Spleen (tissue), 13 donors: ENCODE measurements at places on chromosomes 16 and 17. TPM values are rescaled to one million over a fixed set of nuclear protein-coding genes. Genes with fewer than 3 reads are reported as not detected.
A peak's percentile ranks its signal among the peaks of the same experiment; 100 is the strongest.

GRCh38 chr17:63445571-63445953 lies 544 bp downstream of the CYB561 start:
- DNase-seq = no peak
- H3K36me3 ChIP-seq = no peaks in the 10 kb centered on the region

GRCh38 chr16:62298600-62298999 lies 262.4 kb upstream of the CDH8 start:
- H3K4me3 ChIP-seq = no peak overlapping the region
- no peaks in the 10 kb centered on the region for H3K36me3 ChIP-seq
- DNase-seq = no peak
- H3K27ac ChIP-seq = no peak overlapping the region
- H3K4me1 ChIP-seq = no peaks in the 10 kb centered on the region

GRCh38 chr17:44067545-44067940 lies 1.1 kb upstream of the LSM12 start:
- H3K36me3 ChIP-seq = peaks cover 9% of the 10 kb centered on the region
- H3K4me1 ChIP-seq = peaks cover 89% of the 10 kb centered on the region
- no peak overlapping the region for H3K4me3 ChIP-seq

DNA sequence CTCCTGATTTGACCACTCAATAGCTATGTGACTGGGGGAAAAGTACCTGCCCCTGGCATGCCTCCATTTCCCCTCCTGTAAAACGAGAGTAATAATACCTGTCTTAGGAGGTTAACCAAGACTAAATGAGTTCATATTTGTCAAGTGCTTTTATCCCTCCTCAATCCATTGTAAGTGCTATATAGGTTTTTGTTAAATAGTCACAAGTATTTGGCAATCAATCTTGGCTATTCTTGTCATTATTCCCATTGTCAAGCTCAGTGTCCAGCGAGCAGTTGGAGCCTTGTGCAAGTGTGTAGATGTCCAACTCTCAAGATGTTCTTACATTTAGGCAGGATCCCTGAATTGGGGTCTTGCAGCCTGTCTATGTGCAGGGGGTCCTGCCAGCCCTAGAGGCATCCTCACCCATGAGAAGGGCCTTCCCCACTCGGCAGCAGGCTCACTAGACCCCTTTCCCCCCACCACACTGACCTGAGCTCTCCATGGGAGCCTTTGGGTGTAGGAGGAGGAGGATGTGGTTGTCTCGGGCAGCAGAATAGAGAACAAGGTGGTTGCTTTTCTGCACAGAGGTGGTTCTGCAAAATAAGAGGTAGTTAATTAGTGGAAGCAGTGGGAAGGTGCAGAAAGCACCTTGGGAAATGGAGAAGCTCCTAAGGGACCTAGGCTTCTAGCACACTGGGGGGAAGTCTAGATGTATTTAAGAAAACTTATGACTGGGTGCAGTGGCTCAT lies 18.0 kb downstream of the PIK3R6 start:
- no peaks in the 10 kb centered on the region for H3K36me3 ChIP-seq
- H3K27me3 ChIP-seq = no peaks in the 10 kb centered on the region
- H3K4me3 ChIP-seq = no peak overlapping the region
- no peak for DNase-seq
- no peaks in the 10 kb centered on the region for H3K4me1 ChIP-seq
- no peak overlapping the region for H3K27ac ChIP-seq

DNA sequence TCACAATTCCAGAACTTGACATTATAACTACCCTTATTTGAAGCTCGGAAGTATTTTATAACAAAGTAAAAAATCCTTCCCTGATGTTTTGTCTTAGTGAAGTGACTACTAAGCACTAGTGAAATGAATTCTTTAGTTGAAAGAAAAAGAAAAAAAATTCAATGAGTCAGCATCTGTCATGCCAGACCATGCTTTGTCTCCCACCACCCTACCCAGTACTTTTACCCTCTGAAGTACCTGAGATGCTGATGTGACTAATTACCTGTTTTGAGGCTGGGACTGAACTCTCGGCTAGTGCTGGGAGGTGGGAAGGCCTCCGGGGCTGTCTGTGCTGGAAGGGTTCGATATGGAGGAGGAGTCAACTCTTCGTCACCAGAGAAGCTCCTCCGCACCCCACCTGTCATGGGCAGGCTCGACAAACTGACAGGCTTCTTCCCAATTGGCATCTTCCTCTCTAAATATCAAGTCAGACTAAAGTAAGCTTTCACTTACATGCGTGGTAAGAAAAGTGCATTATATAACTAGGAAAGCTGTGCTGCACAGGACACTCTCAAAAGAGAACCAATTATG lies 19.6 kb downstream of the NME2 start:
- H3K27ac ChIP-seq = no peak overlapping the region
- no peaks in the 10 kb centered on the region for H3K27me3 ChIP-seq
- DNase-seq = no peak
- H3K36me3 ChIP-seq = peaks cover 26% of the 10 kb centered on the region

DNA sequence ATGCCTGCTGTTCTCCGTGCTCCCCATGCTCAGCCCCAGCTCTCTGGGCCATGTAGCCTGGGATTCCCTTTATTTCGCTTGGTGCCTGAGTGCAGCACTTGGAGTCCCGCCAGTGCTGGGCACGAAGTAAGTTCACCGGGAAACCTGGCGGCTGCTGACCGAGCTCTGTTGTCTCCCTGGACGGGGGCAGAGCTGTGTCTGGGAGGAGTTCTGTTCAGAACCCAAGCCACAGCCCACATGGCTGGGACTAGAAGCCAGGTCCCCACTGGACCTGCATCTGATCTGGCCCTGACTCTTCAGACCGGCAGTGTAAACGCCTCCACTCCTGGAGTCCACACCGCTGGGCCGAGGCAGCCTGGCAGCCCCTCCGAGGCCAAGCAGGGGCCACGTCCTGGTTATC lies 37.5 kb upstream of the CIBAR2 start:
- H3K4me3 ChIP-seq = no peak overlapping the region
- H3K27ac ChIP-seq = no peak overlapping the region
- H3K36me3 ChIP-seq = no peaks in the 10 kb centered on the region

- H3K4me1 ChIP-seq = no peaks in the 10 kb centered on the region
- no peaks in the 10 kb centered on the region for H3K36me3 ChIP-seq
- DNase-seq = no peak
- H3K4me3 ChIP-seq = no peak overlapping the region
- no peak overlapping the region for H3K27ac ChIP-seq
Measured at GRCh38 chr16:54204756-54205155, 81.8 kb downstream of the IRX3 start.

DNA sequence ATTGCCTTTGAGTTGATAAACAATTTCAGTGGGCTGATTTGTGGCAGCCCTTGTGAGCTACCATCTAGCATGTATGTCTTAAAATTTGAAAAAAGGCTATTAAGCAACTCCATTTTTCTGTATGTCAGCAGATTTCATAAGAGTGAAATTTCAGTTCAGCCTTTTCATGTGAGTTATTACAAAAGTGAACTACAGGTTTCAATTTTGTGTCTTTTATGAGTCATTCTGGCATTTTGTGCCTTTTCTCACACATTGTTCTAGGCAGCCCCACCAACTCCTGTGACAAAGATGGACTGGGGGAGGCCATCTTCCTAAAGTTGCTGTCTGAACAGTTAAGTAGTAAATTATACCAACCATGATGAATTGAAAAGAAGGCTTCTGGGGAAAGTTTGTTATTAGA lies 52.1 kb downstream of the USP10 start:
- no peak overlapping the region for H3K4me3 ChIP-seq
- H3K4me1 ChIP-seq = peaks cover 60% of the 10 kb centered on the region
- H3K27ac ChIP-seq = peak overlapping the region; percentile 80
- H3K27me3 ChIP-seq = no peaks in the 10 kb centered on the region
- H3K36me3 ChIP-seq = peaks cover 12% of the 10 kb centered on the region

DNA sequence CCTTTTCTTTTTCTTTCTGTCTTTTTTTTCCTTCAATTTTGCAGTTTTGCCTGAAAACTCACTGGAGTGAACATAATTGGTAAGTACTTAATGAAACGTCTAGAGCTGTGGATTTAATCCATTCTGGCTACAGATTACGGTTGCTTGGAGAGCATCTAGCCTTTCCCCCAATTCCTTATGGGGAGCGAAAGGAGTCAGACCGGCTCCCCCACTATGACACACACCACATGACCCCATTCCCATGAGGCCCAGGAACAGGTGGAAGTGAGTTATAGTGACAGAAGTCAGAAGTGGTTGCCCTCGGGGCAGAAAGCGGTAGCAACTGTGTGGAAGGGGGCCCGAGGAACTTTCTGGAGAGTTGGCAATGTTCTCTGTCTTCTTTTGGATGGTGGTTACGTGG lies 41.2 kb downstream of the EMP2 start:
- H3K4me3 ChIP-seq = no peak overlapping the region
- H3K27me3 ChIP-seq = no peaks in the 10 kb centered on the region
- DNase-seq = no peak
- H3K36me3 ChIP-seq = peaks cover 3% of the 10 kb centered on the region
- no peak overlapping the region for H3K27ac ChIP-seq

DNA sequence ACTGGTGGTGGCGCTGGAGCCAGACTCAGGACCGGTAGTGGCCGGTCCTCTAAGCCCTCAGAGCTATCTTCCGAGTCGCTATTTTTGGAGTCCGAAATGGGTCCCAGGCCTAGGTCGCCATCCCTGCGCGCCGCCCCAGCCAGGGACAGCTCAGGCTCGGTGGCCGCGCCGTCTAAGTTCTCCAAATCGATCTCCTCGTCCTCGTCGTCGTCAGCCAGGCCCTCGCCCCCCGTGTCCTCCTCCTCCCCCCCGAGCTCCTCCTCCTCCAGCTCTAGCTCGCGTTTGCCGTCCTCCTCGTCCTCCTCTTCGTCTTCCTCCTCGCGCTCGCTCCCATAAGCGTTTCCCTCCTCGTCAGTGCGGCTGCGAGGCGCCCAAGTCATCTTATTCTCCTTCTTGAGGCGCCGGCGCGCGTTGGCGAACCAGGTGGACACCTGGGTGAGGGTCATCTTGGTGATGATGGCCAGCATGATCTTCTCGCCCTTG lies 1.6 kb downstream of the IRX3 start:
- DNase-seq = no peak
- H3K4me3 ChIP-seq = no peak overlapping the region
- H3K27me3 ChIP-seq = peaks cover 17% of the 10 kb centered on the region
- peaks cover 37% of the 10 kb centered on the region for H3K4me1 ChIP-seq
- no peak overlapping the region for H3K27ac ChIP-seq
- H3K36me3 ChIP-seq = no peaks in the 10 kb centered on the region

MPV17L gene
- 0.79 TPM for polyA plus RNA-seq

GRCh38 chr17:64146418-64147109 lies 16.6 kb upstream of the ERN1 start:
- peaks cover 5% of the 10 kb centered on the region for H3K4me1 ChIP-seq
- H3K27ac ChIP-seq = peak overlapping the region; percentile 97
- no peaks in the 10 kb centered on the region for H3K36me3 ChIP-seq
- DNase-seq = peak; percentile 87
- no peaks in the 10 kb centered on the region for H3K27me3 ChIP-seq

GRCh38 chr16:23838485-23839142 lies 2.8 kb downstream of the PRKCB start:
- peaks cover 43% of the 10 kb centered on the region for H3K36me3 ChIP-seq
- no peak overlapping the region for H3K4me3 ChIP-seq
- no peak for DNase-seq

DNA sequence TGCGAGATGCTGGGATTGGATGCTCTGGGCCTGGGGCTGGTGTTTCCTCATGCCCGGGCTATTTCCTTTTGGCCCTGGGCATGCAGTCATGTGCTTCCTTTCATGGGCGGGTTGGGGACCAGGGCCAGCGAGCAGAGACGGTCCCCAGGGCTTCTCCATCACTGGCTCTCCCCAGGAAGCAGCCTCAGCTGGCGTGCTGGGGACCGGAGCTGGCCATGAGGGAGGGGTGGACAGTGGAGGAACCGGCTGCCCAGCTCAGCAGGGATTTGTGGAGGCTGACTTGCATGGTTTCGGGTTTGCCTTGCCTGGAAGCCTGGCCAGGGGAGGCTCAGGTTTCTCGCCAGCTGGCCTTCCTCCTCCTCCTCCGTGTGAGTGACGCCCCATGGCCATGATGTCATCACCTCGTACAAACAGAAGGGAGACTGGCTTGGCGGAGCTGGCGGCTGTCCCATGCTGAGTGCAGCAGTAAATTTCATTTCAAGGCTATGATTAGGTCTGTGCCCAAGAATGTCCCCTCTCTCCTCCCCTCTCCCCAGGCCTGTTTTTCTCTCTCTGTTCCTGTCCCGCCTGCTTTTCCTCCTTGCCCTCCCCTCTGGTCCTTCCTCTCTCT lies 8.9 kb upstream of the TIMP2 start:
- H3K4me1 ChIP-seq = peaks cover 45% of the 10 kb centered on the region
- H3K27ac ChIP-seq = peak overlapping the region; percentile 89
- peak; percentile 86 for DNase-seq
- H3K4me3 ChIP-seq = peak overlapping the region; percentile 0
- H3K27me3 ChIP-seq = no peaks in the 10 kb centered on the region

DNA sequence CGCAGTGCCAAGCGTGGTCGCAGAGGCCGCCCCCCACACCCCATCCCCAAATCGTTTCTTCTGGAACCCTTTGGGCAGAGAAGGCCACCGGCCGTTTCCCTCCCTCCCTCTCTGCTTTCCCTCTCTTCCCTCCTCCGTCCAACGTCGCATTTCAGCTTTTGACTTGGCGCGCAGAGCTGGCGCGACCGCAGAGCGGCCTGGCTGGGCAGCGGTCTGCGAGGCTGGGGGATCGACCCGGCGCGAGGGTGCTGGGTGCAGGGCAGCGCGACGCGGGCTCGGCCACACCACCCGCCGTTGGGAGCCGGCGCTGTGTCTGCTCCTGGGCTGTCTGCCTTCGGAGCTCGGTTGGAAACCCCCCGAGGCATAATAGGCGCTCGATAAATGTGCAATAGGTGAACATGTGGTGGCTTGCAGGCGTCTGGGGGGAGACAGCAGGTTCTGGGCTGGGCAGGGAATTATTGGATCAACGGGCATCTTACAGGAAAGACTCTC lies 2.8 kb upstream of the NTN3 start:
- peaks cover 14% of the 10 kb centered on the region for H3K4me1 ChIP-seq
- no peaks in the 10 kb centered on the region for H3K36me3 ChIP-seq
- peak overlapping the region; percentile 26 for H3K4me3 ChIP-seq
- DNase-seq = no peak
- no peaks in the 10 kb centered on the region for H3K27me3 ChIP-seq
- H3K27ac ChIP-seq = no peak overlapping the region

SLC38A8 gene
- polyA plus RNA-seq = not detected

GRCh38 chr17:19495828-19496528 lies 37.7 kb upstream of the SLC47A1 start:
- no peaks in the 10 kb centered on the region for H3K27me3 ChIP-seq
- H3K4me1 ChIP-seq = peaks cover 4% of the 10 kb centered on the region
- peak overlapping the region; percentile 22 for H3K27ac ChIP-seq
- no peaks in the 10 kb centered on the region for H3K36me3 ChIP-seq

DNA sequence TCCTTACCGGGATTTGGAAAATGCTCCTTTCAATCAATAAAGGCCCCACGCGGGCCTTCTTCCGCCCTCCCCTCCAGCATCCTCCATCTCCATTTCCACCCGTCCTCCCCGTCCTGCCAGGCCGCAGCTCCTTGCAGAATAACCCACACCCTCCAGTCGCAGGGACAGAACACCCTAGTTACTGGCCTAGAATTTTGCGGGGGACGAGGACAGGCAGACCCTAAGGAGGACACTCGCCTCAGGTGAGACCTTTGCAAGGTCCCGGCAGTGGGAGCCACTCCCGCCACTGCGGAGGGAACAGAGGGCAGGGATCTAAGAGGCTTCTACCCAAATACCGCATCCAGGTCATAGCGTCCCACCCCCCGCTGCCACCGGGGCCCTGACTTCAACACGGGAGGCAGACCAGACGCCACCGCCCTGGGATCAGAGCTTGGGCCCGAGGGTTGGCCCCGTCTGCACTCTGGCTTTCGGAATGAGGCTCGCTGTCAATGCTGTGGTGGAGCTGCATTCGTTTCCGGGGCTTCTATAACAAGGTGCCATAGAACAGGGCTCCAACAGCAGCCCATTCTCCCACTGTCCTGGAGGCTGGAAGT lies 26.8 kb downstream of the SLC25A10 start:
- peaks cover 36% of the 10 kb centered on the region for H3K4me1 ChIP-seq
- H3K27me3 ChIP-seq = no peaks in the 10 kb centered on the region
- no peaks in the 10 kb centered on the region for H3K36me3 ChIP-seq
- no peak for DNase-seq
